ENCODE measurements at places on chromosomes 11 and 22.

GRCh38 chr11:118264569-118265465, 720 bp upstream of the MPZL2 start:
- no peak for DNase-seq

DNA sequence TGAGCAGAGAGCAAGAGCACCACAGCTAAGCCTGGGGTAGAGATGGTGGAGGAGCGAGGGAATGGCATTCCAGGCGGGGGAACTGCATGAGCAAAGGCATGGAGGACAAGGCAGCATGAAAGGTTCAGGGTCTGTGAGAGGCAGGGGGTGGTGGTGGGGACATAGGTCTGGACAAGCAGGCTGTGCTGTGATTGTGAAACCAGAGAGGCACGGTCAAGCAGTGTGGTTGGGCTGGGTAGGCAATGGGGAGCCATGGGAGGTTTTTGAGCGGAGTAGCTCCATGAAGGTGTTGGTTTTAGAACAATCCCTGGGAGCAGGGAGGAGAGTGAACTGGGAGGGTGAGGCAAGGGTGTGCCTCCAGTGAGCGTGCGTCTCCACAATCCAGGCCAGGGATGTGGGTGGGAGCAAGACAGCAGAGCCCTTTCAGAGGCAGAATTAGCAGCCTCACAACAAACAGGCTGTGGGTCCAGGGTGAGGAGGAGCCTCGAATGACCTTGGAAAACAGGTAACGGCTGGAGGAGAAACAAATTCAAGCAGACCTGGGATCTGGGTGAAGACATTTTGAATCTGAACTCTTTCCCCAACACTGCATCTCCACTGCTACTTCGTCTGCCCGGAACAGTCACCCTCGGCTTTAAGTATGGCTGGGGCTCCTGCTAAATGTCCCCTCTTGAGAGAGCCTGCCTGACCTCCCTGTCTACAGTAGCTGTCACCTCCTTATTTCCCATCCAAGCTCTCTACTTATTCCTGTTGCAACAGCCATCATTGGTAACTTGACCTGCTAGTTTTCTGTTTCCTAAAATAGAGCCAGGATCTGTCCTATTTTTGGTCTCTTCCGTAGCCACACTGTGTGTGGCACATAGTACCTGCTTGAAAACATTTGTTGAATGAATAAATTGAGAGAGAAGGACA, 27.0 kb upstream of the TSPAN18 start:
- no peak for DNase-seq

DNA sequence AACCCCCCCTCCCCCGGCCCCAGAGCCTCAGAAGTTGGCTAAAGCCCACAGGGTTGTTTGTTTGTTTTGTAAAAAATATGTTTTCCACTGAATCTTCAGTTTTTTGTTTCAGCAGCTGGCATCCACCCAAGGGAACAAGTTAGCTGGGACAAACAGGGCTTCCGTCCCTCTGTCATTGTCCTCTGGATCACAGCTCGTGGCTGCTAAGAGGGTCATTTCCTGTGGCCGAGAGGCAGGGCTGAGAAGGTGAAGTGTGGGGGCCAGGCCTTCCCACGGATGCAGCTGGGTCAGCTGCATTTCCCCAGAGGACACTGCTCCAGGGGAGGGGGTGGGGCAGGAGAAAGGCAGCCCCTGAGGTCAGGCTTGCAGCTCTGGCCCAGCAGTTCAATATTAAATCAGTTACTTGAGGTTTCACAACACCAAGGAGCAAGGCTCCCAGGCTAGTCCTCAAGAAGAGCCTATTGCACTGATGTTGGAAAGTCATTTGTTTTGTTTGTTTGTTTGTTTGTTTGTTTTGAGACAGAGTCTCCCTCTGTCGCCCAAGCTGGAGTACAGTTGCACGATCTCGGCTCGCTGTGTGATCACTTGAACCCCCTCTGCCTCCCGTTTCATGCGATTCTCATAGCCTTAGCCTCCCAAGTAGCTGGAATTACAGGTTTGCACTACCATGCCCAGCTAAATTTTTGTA, 34.4 kb upstream of the SMTN start:
- peak; percentile 41 for DNase-seq

GRCh38 chr11:102784380-102784779, 4.0 kb upstream of the MMP10 start:
- DNase-seq = no peak

- no peak for DNase-seq
Measured at GRCh38 chr11:32164836-32165235, 74.0 kb downstream of the RCN1 start.

DNA sequence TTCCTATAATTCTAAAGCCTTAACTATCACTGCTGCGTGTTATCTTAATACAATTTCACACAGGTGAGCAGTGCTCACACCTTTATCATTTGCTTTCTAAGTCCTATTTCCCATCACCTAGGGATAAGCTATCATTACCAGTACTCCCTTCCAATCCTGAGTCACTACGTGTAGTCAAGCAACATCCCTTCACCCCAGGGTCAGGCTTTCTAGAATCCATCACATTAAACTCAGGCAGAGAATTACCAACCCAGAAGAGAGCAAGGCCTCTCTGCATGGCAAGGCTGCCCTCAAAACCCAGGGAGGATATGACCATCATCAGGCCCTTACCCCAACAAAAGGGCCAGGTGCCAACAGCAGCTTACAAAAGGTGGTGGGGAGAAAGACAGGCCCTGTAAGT, 9.8 kb downstream of the PACSIN2 start:
- DNase-seq = no peak

DNA sequence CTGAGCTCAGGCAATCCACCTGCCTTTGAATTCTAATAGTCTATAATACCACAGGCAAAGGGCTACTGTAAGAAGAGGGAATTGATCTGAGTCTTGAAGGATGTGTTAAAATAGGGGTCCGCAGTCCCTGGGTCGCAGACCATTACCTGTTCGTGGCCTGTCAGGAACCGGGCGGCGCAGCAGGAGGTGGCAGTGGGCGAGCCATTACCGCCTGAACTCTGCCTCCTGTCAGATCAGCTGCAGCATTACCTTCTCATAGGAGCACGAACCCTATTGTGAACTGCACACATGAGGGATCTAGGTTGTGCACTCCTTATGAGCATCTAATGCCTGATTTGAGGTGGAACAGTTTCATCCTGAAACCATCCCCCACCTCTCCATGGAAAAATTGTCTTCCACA, 11.5 kb upstream of the TMEM123 start:
- DNase-seq = no peak

GRCh38 chr11:108093128-108093904, 28.1 kb upstream of the ACAT1 start:
- DNase-seq = no peak

- no peak for DNase-seq
Measured at GRCh38 chr11:122769126-122769780, 69.0 kb upstream of the CRTAM start.

GRCh38 chr11:62122076-62122475, 1.7 kb upstream of the INCENP start:
- no peak for DNase-seq

GRCh38 chr11:93287434-93287833, 43.1 kb upstream of the DEUP1 start:
- DNase-seq = no peak

GRCh38 chr11:66856496-66857233, at the start of gene LRFN4:
LRFN4 (plus strand) TSS chr11:66857064; CDS start chr11:66857745, 681 bp downstream.
- DNase-seq = peak; percentile 50

GRCh38 chr11:35932121-35932520, 11.7 kb upstream of the LDLRAD3 start:
- no peak for DNase-seq

DNA sequence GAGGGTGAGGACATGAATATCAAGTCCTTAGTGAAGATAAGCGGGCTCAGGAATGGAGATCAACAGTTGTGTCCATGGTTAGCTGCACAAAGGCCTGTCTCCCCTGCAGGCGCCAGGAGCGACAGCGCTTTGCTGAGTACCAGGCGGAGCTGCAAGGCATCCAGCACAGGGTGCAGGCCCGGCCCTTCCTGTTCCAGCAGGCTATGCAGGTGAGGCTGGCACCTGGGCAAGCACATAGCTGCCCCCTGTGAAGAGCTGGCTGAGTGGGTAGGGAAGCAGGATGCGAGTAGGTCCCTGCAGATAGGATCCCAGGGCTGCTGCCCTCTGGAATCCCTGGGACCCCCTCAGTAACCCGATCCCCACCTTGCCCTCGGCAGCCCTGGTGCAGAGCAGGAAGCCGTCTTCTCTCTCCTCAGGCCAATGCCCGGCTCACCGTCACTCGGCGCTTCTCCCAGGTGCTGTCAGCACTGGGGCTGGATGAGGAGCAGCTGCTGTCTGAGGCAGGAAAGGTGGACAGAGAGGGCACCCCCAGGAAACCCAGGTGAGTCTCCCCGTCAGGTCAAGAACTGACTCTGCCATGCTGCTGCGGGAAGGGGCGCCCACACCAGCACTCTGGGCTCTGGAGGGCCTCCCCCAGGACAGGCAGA, 2.6 kb upstream of the SART1 start:
- no peak for DNase-seq

Data from NCI-H1092 (cell line).